Activated T-helper 1 cell treated with anti-CD3 and anti-CD28 coated beads, Interleukin-2, amount 50 U/mL, for 16 hours (primary cell): ENCODE measurements at places on chromosomes 4 and X.

DNA sequence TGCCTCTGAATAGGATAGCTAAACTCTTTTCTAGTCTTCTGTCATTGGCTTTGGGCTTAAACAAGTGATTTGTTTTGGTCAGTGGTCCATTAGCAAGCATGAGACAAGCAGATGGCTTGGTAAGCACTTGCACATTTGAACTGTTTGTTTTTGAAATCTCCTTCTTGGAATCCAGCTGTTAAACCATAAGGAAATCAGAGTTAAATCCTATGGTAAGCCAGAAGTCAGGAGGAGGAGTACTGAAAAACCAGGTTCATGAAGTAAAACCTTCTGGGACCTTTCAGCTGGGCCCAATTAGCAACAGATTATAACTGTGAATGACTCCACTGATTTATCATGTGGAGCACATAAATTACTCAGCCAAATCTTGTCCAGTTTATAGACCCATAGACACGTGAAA is 1042.5 kb upstream of the PABPC4L start:
- no peak for DNase-seq

DNA sequence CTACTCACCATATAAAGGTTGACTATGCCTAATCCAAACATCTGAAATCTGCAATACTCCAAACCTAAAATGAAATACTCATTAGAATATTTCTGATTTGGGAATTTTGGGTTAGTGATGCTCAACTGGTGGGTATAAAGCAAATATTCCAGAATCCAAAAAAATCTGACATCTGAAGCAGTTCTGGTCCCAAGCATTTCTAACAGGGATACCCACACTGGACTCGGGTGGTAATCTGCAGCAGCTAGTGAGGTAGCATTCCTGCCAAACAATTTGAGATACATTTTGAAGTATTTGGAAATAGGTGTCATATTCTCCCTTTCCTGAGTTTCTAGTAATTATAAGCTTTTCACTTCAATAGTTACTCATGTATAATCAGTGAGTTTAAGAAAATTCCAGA is 49.6 kb upstream of the RPA4 start:
- DNase-seq, result no peak

DNA sequence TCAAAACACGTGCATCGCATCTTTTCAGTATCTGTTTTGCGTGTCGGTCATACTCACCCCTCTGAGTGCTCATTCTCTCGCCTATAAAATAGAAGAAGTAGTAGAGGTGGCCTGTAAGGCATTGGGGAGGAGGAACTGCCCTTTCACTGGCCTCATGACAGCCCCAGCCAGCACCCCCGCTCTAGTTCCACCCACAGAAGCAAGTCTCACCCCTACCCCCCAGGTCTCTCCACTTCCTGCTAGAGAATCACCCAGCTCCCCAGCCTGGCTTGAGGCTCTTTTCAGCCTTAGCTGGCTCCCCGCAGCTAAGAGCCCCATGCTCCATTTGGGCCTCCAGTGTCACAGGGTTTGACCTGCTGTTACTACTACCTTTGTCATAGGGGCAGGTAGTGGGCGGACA is 11.8 kb downstream of the HDAC6 start:
- DNase-seq, result no peak

DNA sequence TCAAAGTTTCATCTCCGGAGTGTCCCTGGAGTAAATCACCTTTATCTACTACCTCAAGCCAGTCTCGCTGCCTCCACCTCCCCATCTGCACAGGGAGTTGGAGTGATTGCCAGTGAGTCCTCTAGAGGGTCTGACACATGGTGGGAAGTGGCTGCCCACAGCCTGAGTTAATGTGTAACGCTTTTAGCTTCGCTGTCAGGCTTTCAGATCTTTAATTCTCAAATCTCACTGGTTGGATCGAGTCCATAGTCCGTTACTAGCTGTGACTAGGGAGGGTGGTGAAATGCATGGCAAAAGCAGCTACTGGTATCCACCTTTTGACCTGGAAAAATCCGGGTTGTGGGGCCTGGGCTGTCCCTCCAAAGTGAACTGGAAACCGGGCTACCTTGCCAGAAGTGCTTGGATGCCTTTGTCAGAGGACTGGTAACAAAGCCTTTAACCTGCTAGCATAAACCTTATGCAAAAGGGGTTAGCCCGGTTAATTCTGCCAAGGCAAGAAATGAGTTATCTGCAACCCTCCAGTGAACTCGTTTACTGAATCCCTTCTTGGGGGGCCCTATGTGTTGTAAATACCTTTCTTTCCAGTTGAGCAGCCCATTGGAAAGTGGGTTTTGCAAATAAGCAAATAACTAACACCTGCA is 5.1 kb upstream of the WDR1 start:
- DNase-seq, result no peak

DNA sequence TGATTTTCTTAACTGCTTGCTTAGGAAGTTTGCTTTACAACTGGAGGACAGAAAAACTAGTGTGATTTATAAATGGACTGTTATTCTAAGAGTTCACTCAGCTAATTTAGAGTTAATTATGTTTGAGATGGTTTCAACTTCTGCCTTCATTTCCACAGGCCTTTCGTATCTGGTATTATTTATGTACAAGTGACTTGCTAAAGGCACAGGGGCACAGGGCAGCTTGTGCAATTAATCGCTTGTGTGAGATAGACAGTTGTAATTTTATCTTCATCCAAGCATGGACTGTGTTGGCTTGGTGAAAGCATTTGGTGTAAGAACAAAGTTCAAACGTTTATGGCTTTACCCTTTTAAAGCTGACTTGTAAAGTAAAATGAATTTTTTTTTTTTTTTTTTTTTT is 38.3 kb downstream of the GPAT3 start:
- DNase-seq, result no peak

DNA sequence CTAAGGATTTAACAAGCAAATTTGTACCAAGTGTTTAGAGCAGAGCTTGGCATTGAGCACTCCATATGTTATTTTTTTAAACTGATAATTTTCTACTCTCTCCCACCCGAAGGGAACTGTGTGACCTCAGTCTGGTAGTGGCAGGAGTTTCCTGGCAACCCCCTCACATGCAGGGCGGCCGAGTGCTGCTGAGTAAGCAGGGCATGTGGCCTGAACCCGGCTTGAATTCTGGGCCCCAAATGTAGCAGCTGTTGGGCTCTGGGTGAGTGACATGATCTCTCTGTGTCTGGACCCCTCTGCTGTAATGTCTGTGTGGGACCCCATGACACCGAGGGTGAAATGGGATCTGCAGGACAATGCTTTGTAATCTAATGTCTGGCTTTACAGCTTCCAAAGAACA is 13.6 kb upstream of the C4orf50 start:
- DNase-seq, result no peak

DNA sequence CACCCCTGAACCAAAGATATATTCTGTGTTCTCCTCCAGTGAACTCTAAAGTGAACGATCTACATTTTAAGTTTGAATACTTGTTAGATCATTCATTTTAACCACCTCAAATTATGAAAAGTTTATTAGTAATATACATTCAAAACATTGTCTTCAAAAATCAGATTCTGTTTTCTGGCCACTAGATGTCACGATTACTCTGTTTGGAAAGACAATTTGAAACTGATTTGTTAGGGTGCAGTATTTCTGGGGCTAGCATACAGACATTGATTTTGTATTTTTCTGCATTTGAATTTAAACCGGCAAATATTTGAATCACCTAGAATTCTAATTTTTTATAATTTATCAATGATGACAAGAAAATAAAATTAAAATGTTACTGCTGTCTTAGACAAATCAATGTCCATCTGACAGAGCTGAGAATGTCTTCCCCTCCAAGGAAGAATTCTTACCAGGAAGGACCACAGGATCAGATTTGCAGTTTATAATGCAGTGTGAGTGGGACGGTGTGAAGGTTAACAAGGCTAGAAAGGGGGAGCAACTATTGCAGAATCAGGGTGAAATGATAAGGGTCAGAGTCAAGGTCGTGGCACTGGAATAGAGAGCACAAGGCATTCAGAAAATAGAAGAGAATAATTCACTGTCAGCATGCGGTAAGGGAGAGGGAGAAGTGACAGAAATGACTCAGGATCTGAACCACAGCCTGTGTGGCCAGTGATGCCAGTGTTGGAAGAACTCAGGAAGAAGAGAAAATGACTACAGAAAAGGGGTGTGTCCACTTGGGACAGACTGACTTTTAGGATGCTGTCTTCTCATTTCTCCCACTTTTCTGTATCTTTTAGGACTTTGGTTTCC is 91.6 kb downstream of the ANXA10 start:
- no peak for DNase-seq

DNA sequence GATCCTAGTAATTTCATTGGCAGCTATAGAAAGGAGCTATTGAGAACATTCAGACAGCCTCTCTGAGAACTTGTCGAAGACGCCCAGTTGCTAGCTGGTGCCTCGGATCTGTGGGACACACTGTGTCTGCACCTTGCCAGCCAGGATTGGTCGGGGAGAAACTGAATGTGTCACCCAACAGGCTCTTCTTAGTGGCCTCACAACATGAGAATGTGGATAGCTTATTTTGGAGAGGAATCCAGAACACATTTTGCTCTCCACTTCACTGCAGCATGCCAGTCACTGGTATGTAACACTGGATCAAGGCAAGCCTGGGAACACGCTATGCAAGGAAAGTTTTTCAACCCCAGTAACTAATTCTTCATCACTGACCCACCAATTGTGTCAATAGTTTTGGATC is 89.5 kb upstream of the TRPC3 start:
- no peak for DNase-seq

GRCh38 chr4:1209821-1210220 is 37.4 kb upstream of the SPON2 start:
- no peak for DNase-seq

GRCh38 chr4:146224326-146224966 is 10.1 kb downstream of the REELD1 start:
- no peak for DNase-seq

DNA sequence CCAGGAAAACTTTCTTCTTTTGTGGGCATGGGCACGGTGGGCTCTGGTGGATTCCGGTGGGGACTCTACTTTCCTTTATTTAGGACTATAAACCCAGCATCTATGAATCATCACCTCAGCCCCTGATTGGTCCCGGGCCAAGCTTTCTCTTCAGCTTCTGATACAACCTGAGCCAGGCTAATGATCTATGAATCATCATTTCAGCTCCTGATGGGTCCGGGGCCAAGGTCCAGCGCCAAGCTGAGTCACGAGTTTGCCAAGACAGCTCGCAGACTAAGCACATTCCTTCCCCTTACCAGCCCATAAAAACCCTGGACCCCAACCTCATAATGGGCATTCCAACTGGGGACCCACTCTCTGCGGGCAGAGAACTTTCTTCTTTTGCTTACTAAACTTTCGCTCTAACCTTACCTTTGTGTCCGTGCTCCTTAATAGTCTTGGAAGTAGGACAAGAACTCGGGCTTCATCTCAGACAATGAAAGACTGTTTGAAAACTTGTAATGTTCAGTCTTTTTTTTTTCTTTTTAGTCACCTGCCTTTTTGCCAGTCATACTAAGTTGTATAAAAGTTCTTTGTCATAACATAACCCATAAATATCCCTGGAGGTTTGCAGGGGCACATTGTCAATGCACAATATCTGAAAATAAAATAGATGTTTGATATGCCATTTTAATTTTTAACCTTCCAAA is 904.9 kb upstream of the EPHA5 start:
- DNase-seq, result no peak

DNA sequence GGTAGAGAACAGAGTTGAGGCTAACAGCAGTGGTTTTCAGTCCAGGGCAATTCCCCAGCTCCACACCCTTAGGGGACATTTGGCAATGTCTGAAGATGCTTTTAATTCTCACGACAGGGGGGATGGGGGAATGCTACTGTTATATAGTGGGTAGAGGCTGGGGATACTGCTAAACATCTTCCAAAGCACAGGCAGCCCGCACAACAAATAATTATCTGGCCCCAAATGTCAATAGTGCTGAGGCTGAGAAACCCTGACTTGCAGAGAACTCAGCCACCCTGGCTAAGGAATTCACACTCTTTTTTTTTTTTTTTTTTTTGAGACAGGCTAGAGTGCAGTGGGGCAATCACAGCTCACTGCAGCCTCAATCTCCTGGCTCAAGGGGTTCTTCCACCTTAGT is 60.6 kb downstream of the POLR2B start:
- no peak for DNase-seq

GRCh38 chr4:40848251-40848650 is 98.5 kb downstream of the NSUN7 start:
- DNase-seq, result no peak

GRCh38 chr4:150212485-150212884 is 134.2 kb downstream of the DCLK2 start:
- no peak for DNase-seq

DNA sequence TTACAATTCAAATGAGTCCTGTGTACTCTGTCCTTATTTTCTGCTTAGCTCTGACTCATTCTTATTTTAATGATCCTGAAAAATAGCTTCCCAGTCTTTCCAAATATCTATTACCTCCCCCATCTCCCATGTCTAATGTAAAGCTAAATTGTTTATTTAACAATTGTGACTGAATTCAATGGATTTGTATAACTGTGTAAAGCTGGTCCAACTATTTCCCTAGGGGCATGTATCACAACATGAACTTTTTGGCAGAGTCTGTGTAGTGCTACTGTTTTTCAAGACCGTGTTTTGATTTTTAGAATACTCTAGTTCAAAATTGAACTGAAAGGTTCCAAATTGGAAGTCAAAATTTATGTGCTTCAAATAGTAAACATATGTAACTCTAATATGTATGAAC is 67.8 kb downstream of the SPCS3 start:
- DNase-seq, result no peak

GRCh38 chr4:100981447-100982204 is 365.7 kb downstream of the PPP3CA start:
- DNase-seq, result no peak

DNA sequence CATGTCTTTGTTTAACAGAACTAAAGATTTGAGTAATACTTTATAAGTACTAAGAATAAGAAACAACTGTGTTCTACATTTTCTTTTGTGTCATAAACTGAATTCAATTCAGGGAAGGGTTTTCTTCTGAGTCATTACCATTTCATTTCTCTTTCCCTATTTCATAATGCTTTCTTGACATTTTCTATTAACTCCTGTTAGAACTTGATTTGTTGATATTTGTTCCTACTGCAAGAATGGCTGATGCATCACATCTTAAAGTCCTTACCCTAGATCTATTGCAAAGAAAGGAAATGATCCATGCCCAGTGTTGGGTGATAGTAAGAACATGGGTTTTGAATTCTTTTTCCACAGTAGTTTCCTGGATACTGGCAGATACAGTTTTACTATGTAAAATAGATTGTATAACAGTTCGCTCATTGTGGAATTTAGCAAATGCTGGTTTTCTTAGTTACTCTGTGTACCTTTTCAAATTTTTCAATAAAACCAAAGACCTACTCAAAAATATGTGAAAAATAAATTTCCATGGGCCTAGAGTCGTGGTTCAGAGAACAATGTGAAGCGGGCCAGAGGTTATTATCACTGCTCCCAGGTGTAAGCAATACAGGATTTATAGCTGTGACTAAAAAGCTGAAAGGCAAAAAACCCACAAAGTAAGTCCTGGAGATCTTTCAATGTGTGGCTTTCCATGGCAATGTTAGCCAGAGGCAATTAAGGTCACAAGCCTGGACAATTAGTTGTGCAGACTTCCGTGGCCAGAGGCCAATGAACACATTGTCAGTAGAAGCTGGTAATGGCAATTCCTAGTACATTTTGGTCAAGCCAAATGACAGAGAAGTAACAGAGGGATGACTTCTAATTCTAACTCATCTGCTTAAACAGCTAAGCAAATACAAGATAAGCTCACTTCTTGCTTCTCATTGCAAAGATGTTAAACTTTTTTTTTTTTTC is 127.3 kb upstream of the FAT4 start:
- no peak for DNase-seq

- no peak for DNase-seq
These were observed 6.8 kb upstream of the SASH3 start for GRCh38 chrX:129772796-129773431.
